ENCODE measurements at places on chromosomes 13 and 19. TPM values are rescaled to one million over a fixed set of nuclear protein-coding genes. Genes with fewer than 3 reads are reported as not detected.
A peak's percentile ranks its signal among the peaks of the same experiment; 100 is the strongest.

- peaks cover 21% of the 10 kb centered on the region for H3K4me1 ChIP-seq
- peak; percentile 92 for DNase-seq
- no peaks in the 10 kb centered on the region for H3K36me3 ChIP-seq
- peaks cover 16% of the 10 kb centered on the region for H3K27me3 ChIP-seq
- H3K27ac ChIP-seq: peak overlapping the region; percentile 94
- H3K4me3 ChIP-seq: peak overlapping the region; percentile 90
Measured at GRCh38 chr19:29844891-29845573, 33.2 kb downstream of the CCNE1 start.

DNA sequence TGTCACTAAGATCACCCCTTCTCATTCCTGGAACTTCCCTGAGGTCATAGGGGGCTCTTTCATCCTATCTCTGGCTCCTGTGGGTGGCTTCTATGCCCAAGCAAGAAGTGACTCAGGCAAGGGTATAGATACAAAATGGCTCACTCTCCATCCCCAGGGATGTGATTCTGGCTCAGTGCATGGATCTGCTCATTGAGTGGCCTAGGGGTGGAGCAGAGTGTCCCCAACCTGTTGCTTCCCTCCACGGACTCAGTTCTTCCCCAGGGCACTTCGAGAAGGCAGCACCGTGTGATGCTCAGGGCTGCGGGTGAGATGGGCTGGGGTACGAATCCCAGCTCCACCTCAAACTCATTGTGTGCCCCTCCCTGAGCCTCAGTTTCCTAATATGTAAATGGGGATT lies 136.4 kb downstream of the PTPRS start:
- DNase-seq: no peak
- peaks cover 3% of the 10 kb centered on the region for H3K4me1 ChIP-seq
- peaks cover 8% of the 10 kb centered on the region for H3K36me3 ChIP-seq
- no peak overlapping the region for H3K27ac ChIP-seq
- no peaks in the 10 kb centered on the region for H3K27me3 ChIP-seq

Gene RNF113B
- not detected for polyA plus RNA-seq

DNA sequence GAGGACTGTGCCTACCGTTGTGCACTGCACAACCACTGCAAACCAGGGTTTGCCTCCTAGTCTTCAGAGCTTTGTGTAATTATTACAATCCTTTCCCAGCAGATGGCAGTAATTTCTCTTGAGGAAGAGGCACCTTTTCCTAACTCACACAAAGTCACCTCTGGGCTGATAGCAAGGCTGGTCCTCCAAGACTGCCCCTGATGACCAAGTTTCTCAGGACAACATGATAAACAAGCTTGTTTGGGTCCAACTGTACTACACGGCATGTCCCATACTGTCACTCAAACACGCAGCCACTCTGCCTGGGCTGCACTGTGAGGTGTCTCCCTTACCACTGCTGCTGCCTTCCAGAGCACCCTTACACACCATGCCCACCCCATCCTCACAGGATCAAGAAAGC lies 39.3 kb downstream of the RFXAP start:
- no peaks in the 10 kb centered on the region for H3K4me1 ChIP-seq
- no peak overlapping the region for H3K27ac ChIP-seq
- no peak overlapping the region for H3K4me3 ChIP-seq
- no peaks in the 10 kb centered on the region for H3K36me3 ChIP-seq

Measured in naive B cell (primary cell).